Osteocyte (in vitro differentiated cells): ENCODE measurements at places on chromosomes 7 and 10. TPM values are rescaled to one million over a fixed set of nuclear protein-coding genes. Genes with fewer than 3 reads are reported as not detected.

EBLN1 gene
- not detected in 2 replicates for total RNA-seq

KCP gene
- total RNA-seq, result 0.55 and 0.70 TPM in 2 replicates

- no peaks in the 10 kb centered on the region for H3K27me3 ChIP-seq
- no peak overlapping the region for H3K4me3 ChIP-seq
- H3K36me3 ChIP-seq, result no peaks in the 10 kb centered on the region
- DNase-seq, result no peak
- no peak overlapping the region for H3K27ac ChIP-seq
- no peaks in the 10 kb centered on the region for H3K4me1 ChIP-seq
Observed at GRCh38 chr10:3376631-3377030, 204.0 kb upstream of the PITRM1 start.

GRCh38 chr10:60853107-60853506 is 74.8 kb downstream of the CDK1 start:
- no peaks in the 10 kb centered on the region for H3K36me3 ChIP-seq
- DNase-seq, result no peak
- no peaks in the 10 kb centered on the region for H3K27me3 ChIP-seq
- peaks cover 8% of the 10 kb centered on the region for H3K4me1 ChIP-seq
- no peak overlapping the region for H3K4me3 ChIP-seq

- H3K4me3 ChIP-seq, result peak overlapping the region; percentile 82
- H3K27ac ChIP-seq, result no peak overlapping the region
- H3K4me1 ChIP-seq, result peaks cover 28% of the 10 kb centered on the region
- no peak for DNase-seq
Observed at GRCh38 chr10:7407368-7408290, 3.2 kb downstream of the SFMBT2 start.

GRCh38 chr10:132371641-132372081 is 25.3 kb upstream of the PWWP2B start:
- no peaks in the 10 kb centered on the region for H3K27me3 ChIP-seq
- no peak for DNase-seq
- no peaks in the 10 kb centered on the region for H3K4me1 ChIP-seq
- H3K36me3 ChIP-seq, result peaks cover 24% of the 10 kb centered on the region
- no peak overlapping the region for H3K4me3 ChIP-seq

DNA sequence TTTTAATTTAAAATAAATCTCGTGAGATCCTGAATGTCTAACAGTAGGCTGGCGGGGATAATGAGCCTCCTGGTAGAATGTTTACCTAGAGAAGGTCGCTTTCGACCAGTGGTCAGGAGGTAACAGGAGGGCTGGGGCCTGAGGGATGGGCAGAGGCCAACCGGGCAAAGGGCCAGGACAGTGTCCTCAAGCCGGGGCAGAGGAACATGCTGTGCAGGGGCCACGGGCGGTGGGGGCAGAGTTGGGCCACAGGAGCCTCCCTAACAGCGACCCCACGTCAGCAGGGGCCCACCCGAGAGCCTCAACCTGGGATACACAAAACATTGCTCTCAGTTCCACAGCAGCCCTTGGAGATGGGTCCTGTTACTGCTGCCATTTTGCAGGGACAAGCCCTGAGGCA is 14.5 kb downstream of the CFAP46 start:
- H3K27ac ChIP-seq, result no peak overlapping the region
- DNase-seq, result no peak
- no peaks in the 10 kb centered on the region for H3K36me3 ChIP-seq

GRCh38 chr10:42691361-42692120 is 53.2 kb upstream of the ZNF33B start:
- no peaks in the 10 kb centered on the region for H3K4me1 ChIP-seq
- no peak overlapping the region for H3K4me3 ChIP-seq
- H3K27me3 ChIP-seq, result no peaks in the 10 kb centered on the region
- no peak overlapping the region for H3K27ac ChIP-seq

- peaks cover 16% of the 10 kb centered on the region for H3K4me1 ChIP-seq
- H3K4me3 ChIP-seq, result no peak overlapping the region
- DNase-seq, result no peak
Observed at GRCh38 chr7:142372727-142373126, 114.9 kb upstream of the PRSS58 start.

GRCh38 chr7:2031451-2031845 is 201.3 kb downstream of the MAD1L1 start:
- DNase-seq, result no peak
- peaks cover 9% of the 10 kb centered on the region for H3K4me1 ChIP-seq
- H3K4me3 ChIP-seq, result no peak overlapping the region

DNA sequence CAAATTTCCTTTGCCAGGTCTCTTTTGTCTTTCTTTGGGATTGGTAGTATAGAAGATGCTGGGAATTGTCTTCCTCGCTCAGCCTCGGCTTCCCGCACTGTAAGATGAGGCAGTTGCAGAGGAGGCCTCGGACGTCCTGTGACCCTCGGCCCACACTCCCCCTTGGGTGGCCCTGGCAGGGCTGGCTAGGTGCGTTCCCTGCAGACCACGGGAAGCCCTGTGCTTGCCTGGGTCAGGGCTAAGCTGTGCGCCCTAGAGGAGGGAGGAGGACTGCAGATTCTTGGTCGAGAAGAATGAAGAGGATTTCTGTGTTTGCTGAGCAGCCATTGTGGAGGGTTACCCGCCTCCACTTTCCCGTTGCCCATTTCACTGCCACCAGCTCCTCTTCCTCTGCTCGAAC is 42.8 kb downstream of the WIPI2 start:
- H3K36me3 ChIP-seq, result peaks cover 47% of the 10 kb centered on the region
- DNase-seq, result no peak
- no peaks in the 10 kb centered on the region for H3K4me1 ChIP-seq
- H3K27me3 ChIP-seq, result no peaks in the 10 kb centered on the region
